Stimulated activated naive CD4-positive, alpha-beta T cell treated with Interleukin-2 at 50 U/mL for 16 hours (primary cell): ENCODE measurements at places on chromosomes 3 and 15.

GRCh38 chr15:70720228-70721016 is 42.9 kb downstream of the UACA start:
- DNase-seq, result no peak

DNA sequence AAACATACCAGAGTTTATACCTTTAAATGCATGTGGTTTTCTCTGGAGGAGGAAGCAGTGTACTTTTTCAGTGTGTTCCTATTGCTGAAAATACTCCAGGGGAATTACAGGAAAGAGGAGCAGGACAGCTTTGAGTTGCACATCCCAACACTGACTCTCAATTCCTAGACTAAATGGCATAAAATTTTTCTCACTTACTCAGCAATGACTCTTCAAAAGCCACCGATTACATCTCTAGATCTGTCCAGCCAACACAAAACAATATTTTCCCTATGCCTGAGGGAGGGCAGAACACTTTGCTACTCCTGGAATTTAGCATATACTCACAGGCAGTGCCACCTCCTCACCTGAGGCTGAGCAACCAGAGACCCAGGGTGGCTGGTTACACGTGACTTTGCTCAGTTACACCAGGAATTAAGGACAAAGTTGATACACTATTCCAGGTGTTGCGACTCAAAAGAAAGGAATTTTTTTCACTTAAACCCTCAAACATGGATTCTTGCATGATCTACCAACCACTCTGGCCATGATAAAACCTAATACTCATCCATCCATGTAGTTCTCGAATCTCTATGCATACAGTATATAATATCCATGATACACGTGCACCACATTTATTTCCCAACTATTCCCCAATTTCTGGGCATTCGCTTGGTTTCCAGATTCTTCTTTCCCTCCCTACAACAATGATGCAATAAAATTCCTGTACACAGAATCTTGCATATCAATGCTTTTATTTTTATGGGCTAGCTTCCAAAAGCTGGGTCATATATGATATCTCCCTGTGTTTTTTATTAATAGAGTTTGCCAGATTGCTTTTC is 194.6 kb downstream of the THRB start:
- DNase-seq, result no peak

DNA sequence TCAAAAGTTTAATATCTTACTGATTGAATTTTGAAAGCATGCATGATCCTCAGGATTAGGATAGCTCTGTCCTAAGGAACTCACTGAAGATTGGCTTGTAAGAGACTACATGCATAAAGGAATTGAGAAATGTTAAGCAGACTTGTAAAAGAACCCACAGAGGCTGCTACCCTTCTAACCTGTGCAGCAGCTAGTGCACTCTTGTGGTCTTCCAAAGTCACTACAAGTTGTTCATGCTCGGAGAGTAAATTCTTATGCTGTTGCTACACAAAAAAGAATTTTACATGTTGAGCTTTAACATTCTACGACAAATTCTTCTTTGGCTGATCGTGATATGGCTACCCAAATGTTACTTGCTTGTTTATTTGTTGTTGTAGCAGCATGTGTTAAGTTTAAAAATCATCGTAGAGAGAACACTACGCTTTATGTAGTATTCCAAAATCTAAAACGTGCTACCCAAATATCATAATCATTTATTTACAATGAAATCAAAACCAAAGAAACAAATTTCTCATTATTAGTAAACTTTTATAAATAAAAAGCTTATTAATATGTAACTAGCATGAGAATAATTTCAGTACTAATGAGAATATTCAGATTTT is 55.0 kb downstream of the GOLIM4 start:
- no peak for DNase-seq

- DNase-seq, result no peak
Observed at GRCh38 chr15:85837011-85837433, 42.3 kb upstream of the KLHL25 start.

- DNase-seq, result no peak
Observed at GRCh38 chr15:42858540-42858939, 62.0 kb downstream of the TTBK2 start.

GRCh38 chr15:90322538-90322937 is 29.5 kb upstream of the ZNF774 start:
- DNase-seq, result no peak

DNA sequence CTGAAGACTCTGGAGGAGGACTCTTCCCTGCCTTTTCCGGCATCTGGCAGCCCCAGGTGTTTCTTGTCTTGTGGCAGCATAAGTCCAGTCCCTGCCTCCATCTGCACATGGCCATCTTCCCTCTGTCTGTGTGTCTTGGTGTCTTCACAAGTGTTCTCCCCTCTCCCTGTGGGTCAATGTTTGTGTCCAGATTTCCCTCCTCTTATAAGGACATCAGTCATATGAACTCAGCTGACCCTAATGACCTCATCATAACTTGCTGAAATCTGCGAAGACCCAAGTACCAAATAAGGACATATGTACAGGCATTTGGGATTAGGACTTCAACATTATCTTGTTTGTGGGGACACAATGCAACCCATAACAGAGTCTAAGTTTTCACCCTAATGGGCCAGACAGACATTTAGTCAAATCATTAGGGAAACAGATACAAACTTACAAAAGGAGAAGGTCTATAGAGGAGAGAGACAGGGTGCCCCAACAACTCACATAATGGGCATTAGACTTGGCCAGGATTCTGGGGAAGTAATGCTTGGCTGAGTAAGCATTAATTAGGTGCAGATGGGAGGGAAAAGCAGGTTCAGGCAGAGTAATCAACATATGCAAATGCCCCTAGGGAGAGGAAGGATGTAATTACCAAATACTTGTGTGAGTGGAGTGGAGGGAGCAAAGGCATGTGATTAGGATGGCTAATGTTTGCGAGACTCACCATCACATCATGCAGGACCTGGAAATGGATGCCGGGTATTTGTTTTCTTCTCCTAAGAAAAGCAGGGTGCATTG is 372.8 kb upstream of the TBL1XR1 start:
- no peak for DNase-seq

DNA sequence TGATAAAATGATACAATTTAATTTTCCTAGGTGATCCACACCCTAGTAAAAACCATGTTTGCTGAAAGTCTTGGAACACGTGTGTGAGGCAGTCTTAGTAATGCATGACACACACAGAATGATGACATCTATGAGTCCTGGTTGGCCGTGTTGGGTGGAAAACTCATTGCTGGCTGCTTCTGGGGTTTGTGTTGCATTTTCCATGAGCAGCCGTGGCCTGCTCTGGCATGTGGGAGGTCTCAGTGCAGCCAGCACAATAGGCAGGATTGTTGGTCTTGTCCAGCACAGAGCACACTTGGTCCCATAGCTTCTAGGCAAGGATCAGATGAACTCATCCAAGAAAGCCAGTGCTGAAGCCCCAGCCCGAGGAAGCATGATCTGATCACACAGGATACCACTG is 172.8 kb upstream of the UBE3A start:
- no peak for DNase-seq

DNA sequence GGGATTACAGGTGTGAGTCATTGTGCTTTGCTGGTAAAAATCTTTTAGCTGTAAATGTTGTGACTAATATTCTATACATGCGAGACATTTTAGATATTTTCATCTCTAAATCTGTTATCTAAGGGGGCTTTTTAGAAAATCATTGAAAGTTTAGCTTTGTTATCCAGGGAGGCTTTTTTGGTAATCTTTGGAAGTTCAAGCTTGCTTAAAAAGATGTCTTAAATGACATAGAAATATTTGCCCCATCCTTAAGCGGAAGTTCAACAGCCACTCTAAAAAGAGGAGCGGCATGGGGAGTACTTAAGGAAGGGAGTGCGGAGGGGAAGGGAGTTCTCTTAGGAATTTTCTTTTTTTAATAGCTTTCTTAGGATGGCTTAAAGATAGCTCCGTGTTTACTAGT is 26.1 kb downstream of the DNAJC13 start:
- no peak for DNase-seq

- DNase-seq, result no peak
Observed at GRCh38 chr15:88016406-88016805, 240.1 kb downstream of the NTRK3 start.

DNA sequence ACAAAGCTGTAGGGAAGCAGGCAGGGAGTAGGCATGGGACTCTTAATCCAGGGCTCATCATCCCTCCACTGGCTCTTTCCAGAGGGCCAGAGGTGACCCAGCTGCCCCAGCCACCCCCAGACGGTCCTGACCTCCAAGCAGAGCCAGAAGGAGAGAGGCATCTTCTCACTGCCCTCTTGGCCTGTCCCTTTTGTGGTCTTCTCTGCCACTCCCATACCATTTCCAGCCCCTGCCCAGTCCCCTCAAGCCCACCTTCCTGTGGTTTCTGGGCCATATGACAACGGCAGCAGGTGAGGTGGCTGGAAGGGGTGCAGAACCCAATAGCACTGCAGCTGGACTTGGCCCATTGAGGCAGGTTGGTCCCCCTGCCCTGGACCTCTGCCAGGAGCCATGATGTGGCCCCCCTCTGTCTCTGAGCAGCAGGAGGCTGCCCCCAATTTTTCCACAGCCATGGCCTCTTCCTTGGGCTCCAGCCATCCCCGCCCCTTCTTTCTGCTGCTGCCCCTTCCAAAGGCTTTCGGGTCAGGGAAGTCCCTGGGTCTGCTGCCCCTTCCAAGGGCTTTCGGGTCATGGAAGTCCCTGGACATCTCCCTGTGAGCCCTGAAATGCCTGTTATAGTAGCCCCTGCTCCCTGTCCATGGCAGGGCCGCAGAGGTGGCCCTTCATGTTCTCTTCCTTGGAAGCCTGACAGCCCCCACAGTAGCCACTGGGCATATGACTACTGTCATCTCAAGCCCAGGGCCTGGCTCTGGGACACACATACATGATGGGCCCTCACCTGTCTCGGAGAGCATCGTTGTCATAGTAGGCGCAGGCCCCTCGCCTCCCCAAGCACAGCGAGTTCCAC is 39.5 kb upstream of the RAB6B start:
- DNase-seq, result no peak

DNA sequence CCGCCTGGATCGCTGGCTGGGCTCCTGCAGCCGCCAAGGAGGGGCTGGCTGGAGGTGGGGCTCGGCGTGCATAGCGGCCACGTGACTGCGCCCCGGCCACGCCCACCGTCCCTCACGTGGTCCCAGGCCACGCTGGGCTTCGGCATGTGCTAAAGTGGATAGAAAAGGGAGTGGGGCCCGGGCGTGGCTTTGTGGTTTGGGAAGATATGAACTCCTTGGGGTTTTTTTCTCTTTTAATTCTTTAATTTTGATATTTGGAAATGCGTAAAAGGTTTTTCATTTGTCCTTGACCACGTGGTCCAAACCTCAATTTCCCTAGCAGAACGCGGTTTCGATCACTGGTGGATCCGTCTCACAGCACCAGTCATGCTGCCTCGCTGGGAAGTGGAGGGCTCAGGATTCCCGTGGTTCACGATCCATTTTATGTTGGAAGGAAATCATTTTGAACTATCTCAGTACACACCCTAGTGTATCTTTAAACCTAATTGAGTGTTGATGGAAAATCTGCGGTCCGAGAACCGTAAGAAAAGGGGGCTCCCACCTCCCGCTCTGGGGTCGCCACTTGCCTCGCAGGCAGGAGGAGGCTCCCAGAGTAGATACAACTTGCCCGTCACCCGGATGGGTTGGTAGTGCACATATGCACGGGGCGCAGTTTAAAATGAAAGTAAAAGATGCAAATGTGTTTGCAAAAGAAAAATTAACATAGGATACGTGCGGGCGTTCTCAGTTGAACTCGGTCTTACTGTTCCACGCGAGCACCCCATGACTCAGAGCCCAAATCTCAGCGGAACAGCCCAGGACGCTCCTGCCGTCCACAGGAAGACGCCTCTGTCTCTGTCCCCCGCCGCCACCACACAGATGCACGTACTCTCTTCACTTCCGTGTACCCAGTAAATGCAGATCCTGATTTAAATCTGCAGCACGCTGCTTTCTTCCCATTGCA is 141.9 kb downstream of the PGPEP1L start:
- DNase-seq, result peak; percentile 74

GRCh38 chr3:68239542-68239941 is 585.1 kb upstream of the SUCLG2 start:
- DNase-seq, result no peak

DNA sequence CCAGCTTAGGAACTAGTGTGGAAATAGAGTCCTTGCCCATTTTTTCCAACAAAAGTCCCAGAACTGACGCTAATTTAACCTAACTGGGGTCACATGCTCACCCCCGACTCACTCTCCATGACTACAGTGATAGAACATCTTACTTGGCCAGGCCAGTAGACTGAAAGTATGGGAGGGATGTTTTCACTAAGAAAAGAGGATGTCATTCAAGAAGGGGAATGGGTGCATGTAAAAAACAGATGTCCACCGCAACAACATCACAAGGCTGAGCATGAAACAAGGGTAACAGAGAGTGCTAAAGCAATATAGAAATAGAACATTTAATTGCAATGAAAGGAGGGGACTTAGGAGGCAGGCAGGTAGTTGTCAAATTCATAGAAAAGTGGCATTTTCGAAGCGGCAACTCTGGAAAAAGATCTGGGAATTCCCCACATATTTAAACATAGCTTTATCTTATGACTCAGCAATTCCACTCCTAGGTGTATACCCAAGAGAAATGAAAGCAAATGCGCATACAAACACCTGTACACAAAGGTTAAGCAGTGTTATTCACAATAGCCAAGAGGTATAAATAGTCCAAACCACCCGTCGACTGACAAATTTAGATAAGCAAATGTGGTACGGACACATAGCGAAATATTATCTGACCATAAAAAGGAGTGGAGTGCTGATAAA is 41.1 kb upstream of the UBE2E2 start:
- no peak for DNase-seq

DNA sequence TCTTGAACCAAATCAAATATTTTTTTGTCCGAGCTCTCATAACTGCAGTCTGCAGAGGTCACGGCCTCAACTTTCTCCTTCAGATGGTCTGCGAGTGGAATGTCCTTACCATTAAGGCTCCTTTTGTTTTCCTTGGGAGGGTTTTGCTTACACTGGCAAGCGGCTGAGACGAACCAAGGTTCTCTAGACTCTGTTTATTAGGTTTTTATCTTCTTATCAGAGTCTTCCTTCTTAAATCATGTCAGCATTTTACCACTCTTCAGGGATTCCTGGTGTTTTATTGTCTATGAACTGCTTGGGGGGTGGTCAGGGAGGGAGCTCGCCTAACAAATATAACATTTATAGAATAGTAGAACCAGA is 773.7 kb upstream of the NR2F2 start:
- no peak for DNase-seq

GRCh38 chr3:6180171-6180570 is 680.7 kb upstream of the GRM7 start:
- DNase-seq, result no peak
